Lung microvascular endothelial cell (primary cell): ENCODE measurements at places on chromosomes 2 and 18. TPM values are rescaled to one million over a fixed set of nuclear protein-coding genes. Genes with fewer than 3 reads are reported as not detected.

PLEK gene
- total RNA-seq: under 0.01 TPM in 2 replicates

BCL11A gene
- total RNA-seq: 0.40 and 0.65 TPM in 2 replicates

DPYSL5 gene
- total RNA-seq: not detected in 2 replicates

PLGLB1 gene
- total RNA-seq: 0.22 and 1.4 TPM in 2 replicates

SNORC gene
- total RNA-seq: under 0.01 and 0.40 TPM in 2 replicates

LHCGR gene
- total RNA-seq: not detected in 2 replicates

DNA sequence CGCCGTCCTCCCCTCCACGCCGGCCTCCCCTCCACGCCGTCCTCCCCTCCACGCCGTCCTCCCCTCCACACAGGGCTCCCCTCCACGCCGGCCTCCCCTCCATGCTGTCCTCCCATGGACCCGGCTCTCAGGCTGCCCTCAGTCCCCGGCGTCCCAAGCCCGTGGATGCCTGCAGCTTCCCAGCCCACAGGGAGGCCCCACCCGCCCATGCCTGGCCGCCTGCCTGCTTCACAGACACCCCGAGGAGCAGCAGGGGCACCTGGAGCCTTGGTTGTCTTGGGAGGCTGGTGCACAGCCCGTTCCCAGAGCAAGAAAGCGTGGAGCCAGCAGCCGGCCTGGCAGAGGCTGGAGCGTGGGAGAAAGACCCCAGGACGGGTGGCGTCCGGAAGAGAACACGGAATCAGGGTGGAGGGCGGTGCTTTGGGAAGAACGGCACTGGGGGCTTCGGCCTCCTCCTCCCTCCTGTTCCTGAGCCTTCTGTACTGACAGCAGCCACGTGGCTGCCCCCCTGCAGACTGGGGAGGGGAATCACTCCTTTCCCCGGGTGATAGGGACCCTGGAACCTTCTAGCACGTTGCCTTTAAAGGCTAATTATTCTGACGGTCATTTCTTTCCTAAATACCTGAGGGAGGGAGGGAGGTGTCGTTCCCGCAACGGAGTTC lies 26.2 kb upstream of the KCNG2 start:
- no peak for DNase-seq

GRCh38 chr18:34710934-34711333 lies 836 bp downstream of the DTNA start:
- DNase-seq: no peak

DNA sequence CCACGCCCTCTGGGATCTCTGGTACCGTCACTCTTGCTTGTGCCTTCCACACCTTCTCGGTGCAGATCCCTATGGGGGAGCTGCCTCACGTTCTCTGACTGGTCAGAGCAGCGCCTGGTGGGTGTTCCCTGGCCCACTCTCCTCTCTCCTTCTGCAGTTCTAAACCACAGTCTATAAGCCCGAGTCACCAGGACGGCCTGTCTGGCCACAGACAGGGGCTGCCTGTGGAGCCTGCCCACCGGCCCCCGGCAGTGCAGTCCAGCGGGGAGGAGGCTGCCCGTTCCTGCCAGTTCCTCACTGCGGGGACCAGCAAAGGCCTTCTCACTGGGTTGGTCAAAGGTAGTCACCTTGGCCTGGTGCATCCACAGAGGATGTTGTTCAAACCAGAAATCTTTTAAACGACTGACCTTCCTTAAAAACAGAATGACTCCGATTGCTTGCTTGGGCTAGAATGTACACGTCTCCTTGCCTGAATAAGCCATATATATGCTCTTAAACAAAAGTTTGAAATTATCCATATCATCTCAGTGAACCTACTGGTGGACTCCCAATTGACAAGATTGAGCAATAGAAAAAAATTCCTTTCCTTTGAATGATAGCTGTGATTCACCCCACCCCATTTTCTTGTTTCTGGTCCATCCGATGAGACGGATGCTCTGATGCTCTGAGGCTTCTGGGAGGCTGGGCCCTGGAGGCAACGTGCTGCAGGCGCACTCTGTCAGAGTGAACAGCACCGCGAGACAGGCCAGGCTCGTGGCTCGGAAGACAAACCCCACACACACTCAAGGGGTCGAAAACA lies 61.2 kb downstream of the RALBP1 start:
- DNase-seq: no peak

DNA sequence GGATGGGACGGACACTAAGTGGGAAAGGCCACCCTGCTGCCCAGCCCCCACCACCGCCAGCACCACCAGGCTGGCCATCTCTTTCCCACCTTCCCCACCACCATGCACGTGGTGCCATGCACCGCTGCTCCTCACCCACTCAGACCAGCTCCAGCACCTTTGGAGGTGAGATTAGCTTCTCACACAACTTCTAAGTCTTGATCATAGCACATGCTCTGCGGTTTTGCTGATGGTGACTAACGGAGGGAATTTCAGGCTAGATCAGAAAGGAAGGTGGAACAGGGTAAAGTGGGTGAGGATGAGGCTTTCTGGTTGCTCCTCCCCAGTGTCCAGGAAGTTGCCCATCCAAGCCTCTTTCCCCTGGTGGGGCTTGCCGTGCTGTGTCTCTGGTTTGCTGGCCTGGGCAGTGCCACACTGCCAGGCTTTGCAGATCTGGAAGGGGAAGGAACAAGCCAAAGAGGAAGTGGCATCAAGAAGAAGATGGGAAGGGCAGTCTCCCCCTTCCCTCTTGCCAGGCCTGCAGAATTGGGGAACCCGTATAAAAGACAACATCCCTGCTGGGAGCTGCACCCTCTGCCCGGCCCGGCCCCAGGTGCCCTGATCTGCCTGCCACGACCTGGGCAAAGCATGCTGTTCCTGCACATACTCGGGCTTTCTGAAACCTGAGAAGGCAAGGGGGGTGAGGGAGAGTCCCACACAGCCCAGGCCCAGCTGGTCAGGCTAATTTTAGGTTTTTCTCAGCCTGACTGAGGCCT lies 44.3 kb upstream of the CAB39 start:
- DNase-seq: no peak
